Stimulated activated CD8-positive, alpha-beta memory T cell treated with anti-CD3 and anti-CD28 coated beads, Interleukin-4, amount 100 ng/mL, for 1 hour (primary cell): ENCODE measurements at places on chromosomes 5 and 9.

DNA sequence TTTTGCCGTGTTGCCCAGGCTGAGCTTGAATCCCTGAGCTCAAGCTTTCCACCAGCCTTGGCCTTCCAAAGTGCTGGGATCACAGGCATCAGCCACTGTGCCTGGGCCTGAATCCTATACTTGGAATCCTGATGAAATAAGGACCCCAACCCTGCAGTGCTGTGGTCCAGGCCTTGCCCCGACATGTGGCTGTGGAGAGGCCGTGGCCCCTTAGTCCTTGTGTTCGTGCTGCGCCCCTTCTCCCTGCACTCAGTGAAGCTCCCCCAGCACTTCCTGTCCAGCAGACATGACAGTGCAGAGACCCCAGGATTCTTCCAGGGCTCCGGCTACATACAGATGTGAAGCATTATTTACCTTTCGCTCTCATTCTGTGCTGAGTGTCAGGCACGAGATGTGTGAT, 52.9 kb downstream of the EHMT1 start:
- DNase-seq, result no peak

DNA sequence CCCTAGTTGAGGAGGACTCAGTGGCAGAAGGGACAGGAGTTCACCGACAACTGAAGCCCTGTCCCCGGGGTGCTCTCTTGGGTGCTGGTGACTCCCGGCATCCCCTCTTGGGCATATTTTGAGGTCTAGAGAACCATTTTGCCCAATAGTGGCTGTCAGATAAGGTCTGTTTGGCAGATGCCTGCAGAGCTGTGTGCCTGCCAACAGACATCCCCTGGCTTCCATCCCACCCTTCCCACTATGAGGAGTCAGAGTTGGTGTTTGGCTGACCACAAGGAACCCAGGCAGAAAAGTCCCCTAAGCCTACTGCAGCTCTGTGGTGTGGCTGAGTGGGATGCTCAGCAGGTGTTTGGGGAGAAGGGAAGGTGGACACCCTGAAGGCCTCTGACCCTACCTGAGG, 207.0 kb downstream of the AUH start:
- no peak for DNase-seq

DNA sequence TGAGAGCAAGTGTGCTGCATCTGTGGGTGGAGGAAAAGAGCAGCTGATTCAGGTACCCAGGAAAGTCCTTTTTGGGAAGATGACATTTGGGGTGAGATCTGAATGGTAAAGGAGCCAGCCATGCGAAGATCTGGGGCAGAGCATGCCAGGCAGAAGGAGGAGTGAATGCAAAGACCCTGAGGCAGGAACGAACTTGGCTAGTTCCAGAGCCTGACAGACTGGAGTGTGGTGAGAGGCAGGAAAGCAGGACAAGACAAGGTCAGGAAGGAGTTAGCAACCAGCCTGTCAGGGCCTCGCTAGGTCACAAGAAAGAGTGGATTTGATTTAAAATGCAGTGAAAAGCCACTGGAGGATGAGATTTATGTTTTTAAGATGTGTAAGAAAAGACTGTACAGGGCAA, 28.2 kb downstream of the RGS7BP start:
- no peak for DNase-seq

DNA sequence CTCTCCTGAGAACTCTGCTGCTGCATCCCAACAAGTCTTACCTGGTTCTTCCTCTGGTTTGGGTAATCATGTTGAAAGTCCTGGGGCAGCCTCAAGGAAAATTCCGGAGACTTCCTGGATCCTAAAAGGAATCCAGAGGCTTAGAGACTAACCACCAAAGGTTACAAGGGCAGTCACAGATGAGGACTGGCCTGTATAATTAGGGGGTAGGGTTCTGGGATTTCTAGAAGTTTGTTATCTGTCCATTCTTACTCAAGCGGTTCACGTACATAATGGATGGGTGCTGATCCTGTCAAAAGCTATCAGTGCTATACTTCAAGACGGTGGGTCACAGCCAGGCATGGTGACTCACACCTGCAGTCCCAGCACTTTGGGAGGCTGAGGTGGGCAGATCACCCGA, 51.4 kb upstream of the EPB41L4B start:
- DNase-seq, result no peak

- DNase-seq, result no peak
Observed at GRCh38 chr5:139422307-139422893, 16.9 kb downstream of the DNAJC18 start.
